Activated CD4-positive, CD25-positive, alpha-beta regulatory T cell treated with anti-CD3 and anti-CD28 coated beads, Interleukin-2, amount 50 U/mL, for 72 hours (primary cell): ENCODE measurements at places on chromosomes 16 and 17.

DNA sequence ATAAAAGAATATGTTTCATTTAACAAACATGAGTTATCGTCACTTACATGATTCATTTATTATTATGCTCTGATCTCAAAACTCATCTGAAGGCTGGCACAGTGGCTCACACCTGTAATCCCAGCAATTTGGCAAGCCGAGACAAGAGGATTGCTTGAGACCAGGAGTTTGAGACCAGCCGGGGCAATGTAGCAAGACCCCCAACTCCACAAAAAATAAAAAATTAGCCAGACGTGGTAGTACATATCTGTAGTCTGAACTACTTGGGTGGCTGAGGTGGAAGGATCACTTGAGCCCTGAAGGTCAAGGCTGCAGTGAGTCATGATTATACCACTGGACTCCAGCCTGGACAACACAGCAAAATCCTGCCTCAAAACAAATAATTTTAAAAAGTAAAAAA lies 16.0 kb downstream of the APPBP2 start:
- DNase-seq = no peak

DNA sequence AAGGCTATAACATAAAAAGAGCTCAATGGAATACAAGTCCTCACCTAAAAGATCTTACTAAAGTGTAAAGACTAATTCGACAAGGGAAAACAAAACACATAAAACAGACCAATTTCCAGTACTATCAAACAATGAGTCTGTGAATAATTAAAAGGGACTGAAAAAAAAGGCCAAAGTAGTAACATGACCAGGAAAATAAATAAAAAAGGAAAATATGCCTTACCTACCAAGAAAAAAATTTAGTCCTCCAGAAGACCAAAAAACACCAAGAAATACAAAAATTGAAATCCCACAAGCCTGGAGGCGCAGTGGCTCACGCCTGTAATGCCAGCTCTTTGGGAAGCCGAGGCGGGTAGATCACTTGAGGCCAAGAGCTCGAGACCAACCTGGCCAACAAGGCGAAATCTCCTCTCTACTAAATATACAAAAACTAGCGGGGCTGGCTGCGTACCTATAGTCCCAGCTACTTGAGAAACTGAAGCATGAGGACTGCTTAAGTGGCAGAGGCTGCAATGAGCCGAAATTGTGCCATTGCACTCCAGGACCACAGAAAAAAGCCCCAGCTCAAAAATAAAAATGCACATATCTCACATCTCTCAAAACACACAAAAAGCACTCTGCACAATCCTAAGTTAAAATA lies 60.8 kb downstream of the TEX14 start:
- DNase-seq = peak; percentile 45

DNA sequence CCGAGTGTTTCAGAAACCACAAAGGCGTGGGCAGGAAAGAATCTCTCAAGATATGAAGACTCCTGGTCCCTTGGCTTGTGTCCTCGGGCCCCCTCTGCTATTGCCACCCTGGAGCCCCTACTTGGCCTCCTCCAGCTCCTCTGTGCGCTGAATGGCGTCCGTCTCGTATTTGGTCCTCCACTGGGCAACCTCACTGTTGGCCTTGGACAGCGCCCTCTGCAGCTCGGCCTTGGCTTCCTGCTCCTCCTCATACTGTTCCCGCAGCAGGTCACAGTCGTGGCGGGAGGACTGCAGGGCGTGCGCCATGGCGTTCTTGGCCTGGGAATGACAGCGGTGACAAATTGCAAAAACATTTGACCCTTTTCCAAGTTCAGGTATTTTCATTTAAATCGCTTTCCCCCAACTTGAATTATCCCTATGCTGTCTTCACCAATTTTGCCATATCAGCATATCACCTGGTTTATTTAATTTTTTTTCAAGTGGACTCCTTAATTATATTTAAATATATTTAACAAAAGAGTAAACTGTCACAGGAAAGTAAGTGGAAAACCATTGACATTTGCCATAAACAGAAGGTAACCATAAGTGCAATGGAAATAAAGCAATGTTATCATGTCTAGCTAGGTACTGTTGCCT lies 59.7 kb downstream of the MYH13 start:
- no peak for DNase-seq

DNA sequence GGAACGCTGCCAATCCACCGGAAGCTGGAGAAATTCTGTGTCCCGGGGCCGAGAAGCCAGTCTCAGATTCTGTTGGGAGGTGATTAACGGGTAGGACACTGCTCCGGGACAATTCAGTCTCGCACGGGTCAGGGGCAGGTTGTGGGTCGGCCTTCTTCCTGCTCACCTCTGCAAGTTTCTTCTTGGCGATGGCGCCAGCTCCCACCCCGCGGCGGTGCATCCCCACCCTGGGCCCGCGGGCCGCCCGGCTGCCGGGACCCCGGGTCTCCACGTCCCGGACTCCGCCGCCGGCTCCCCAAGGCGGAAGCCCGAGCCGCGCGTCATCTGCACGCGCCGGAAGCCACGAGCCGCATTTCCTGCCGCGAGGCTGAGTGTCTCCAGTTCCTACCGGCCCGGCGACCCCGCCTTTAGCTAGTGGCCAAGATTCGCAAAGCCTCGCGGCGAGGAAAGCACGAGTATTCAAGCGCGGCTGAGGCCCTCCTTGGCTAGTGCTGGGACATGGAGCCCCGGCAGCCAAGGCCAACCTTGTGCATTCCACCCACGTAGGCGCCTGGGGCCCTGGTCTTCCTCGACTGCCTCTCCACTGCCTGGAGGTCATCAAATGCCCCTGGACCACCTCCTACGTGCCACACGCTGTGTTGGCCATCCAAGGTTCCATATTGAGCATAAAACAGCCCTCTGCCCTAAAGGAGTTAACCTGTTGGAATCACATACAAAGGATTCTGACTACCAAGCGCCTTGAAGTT lies at the start of gene SNF8:
Gene SNF8 (minus strand): TSS at position 328 of the 746 bp plus-strand sequence. CDS start 108 bp downstream, at position 220.
- DNase-seq = peak; percentile 93

DNA sequence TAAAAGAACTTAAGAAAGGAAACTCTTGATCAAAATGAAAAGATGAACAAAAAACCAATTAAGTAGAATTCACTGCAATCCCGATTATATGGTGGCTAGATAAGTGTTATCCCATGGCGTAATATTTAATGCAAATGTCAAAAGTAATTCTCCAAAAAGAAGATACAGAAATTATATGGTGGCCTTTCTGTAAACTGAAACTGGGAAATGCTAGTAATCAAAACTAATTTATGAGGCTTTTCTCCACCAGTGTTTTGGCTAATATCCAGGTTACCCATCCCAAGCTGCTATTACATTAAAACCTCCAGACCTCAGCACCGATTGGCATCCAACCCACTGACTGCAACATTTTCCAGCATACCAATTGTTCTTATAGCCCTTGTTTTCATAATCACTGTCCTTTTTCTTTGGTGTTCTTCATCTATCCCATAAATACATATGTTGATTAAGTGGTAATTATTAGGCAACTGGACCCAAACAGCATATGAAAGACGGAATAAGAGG lies 77.2 kb upstream of the TNRC6A start:
- DNase-seq = no peak

DNA sequence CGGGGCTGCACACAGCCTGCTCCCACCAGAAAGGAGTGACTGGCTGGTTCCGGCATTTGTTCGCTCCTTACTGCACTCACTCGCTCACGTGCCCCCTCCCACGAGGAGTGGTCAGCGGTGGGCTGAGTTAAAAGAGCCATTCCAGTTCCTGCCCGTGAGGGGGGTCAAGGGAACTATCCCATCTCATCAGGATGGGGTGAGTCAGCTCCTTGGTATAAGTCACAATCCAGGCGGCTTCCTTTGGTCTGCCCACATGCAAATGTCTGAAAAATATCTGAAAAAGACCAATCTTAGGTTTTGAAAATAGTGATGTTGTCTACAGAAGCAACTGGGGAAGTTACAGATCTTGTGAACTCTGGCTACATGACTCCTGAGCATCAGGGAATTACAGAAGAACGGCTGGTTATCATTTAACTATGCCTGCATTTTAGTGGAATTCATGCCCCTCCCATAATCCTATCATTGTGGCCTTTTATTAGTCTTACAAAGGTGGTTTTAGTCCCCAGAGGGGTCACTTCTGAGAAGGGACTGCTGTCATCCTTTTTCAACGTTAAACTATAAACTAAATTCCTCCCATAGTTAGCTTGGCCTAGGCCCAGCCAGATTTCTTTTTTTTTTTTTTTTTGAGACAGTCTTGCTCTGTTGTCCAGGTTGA lies 9.8 kb upstream of the TNFSF12 start:
- DNase-seq = no peak

DNA sequence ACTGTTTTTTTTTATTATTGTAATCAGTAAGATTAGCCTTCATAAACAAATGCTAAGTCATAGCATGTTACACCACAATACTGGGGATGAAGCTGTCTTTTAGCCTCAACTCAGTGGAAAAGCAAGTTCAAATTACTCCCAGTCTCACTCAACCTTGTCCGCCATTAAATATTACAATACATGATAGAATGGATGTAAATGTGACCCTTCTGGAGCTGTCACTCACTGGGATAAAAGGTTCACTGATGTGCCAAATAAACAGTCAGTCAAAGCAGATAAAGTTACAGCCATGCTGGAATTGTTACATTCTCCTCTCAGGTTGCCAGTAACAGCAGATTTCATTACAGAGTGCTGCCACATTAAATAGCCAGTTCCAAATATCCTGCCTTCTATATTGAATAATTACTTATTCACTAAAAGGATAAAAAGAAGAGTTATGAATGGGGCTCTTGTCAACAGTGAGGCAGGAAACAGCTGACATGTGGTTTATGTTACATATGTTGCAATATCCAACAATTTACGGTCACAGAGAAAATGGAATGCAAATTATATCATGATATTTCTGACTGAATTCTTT lies 53.4 kb downstream of the BRIP1 start:
- no peak for DNase-seq

- DNase-seq = no peak
These were observed 14.6 kb upstream of the KCTD13 start for GRCh38 chr16:29940656-29941055.

- no peak for DNase-seq
These were observed 81.2 kb downstream of the C16orf95 start for GRCh38 chr16:87235810-87236515.

- DNase-seq = no peak
These were observed 21.2 kb downstream of the ATP6V0D1 start for GRCh38 chr16:67459861-67460150.

DNA sequence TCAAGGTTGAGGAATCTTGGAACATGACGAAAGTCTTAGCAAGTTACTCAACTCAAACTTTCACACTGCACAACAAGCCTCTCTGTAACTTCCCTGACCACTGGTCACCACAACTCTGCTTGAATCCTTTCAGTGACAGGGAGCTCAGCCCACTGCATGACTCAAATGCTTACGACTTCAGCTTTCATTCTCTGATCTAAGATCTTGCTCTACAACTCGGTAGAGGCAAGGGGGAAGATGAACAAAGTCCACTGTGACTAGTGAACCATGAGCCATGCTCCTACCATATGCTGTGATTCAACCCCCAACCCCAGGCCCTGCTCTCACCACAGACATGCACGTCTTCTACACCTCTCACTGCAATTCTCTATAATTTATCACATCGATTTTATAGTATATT lies 160.9 kb downstream of the SLC39A11 start:
- no peak for DNase-seq

- DNase-seq = no peak
These were observed 47.9 kb downstream of the TOX3 start for GRCh38 chr16:52499060-52499440.

DNA sequence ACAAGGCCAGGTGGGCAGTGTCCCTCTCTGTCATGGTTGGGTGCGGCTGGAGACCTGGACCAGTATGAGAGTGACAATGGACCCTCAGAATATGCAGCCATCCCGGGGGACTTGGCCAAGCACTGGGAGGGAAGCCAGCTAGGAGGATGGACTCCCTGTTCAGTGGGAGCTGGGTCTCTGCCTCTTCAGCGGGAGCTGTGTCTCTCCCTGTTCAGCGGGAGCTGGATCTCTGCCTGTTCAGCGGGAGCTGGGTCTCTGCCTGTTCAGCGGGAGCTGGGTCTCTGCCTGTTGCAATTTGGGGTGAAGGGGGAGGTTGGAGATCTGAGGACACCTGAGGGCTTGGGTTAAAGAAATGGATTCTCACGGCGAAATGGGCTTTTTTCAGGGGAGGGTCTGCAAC lies 3.8 kb upstream of the PRSS33 start:
- no peak for DNase-seq

GRCh38 chr17:57732062-57732461 lies 13.0 kb downstream of the CCDC182 start:
- no peak for DNase-seq

GRCh38 chr17:49439305-49439672 lies 24.6 kb upstream of the PHB1 start:
- DNase-seq = no peak

GRCh38 chr16:84043486-84044117 lies 1.0 kb upstream of the SLC38A8 start:
- DNase-seq = no peak

GRCh38 chr16:54923988-54924387 lies 6.7 kb upstream of the IRX5 start:
- no peak for DNase-seq

GRCh38 chr17:10398352-10398751 lies 23.4 kb downstream of the MYH8 start:
- DNase-seq = no peak

GRCh38 chr16:24102209-24102660 lies 153.9 kb upstream of the CACNG3 start:
- no peak for DNase-seq

DNA sequence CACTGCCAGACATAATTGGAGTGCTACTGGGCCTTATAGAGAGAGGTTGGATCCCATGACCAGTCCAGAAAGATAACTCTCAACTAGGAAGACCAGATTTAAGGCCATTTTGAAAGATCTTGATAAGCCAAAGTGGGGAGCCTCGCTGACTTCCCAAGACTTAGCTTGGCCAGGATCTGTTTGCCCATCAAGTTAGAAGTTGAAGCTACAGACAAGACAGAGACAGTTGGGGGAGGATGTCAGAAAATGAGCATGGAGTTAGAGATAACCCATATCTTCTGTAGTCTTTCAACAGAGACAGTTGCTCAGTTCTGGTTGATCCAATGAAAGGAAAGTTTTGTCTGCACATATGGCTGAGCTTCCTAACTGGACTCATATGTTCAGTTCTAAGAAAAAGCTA lies 267.4 kb downstream of the HS3ST3A1 start:
- no peak for DNase-seq

DNA sequence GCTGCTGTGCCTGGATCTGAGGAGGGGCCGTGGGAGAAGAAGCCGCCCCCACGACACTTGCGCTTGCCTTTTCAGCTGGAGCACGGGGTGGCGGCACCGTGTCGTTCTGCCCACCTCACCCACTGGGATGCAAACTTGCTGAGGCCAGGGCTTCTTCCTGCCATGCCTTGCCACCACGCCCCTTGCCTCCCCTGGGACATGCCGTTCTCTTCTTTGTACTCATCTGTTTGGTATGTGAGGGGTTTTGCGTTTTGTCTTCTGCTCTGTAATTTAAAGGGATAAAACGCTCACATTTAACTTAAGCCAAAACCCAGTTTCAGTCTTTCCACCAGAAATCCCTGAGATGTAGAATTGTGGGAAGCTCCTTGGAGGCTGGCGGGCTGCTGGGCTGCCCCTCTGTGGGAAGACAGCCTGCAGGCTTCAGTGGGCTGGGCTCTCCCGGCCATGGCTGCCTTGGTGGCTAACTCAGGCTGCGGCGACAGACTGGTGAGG lies 180.2 kb downstream of the RPTOR start:
- DNase-seq = no peak
